ENCODE measurements at places on chromosomes 7 and 10.
A peak's percentile ranks its signal among the peaks of the same experiment; 100 is the strongest.

DNA sequence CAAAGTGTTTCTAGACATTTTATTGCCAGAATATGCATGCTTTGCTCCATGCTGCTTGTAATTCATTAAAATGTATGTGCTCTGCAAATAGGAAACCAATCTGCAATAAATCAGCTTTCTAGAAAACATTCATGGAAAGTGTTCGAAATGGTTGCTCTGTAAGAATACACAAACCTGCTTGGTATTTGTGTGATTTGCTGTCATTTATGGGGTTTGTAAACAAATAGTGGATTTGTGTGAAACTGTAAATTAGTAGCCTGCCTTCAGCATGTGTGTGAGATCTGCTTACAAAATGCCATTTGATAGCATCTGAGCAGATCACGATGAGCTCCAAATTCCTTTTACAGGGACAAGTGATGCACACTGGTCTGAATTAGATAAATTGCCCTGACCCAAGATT lies 219.0 kb upstream of the CSTF2T start:
- DNase-seq = no peak

DNA sequence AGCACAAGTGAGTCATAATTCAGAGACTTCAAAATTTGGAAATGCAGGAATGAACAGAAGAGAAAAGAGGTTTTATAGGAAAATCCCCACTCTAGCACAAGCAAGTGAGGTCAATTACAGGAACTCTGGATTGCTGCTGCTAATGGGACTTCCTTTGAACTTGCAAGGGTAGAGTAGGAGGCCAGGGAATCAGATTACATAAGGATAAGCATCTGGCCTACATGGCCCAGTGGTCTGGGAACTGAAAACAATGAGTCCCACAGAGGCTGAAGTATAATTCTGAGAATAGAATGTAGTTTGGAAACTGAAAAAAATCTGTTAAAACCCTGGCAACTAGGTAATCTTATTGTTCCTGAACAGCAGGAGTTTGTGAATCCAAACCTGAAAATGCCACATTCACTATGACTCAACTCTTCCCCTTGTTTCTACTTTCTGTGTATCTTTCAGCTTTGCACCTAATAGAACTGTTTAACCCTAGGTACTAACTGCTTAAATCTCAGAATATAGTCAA lies 66.5 kb downstream of the CTNNA3 start:
- no peak for DNase-seq

GRCh38 chr10:63391812-63392211 lies 74.0 kb downstream of the JMJD1C start:
- no peak for DNase-seq

DNA sequence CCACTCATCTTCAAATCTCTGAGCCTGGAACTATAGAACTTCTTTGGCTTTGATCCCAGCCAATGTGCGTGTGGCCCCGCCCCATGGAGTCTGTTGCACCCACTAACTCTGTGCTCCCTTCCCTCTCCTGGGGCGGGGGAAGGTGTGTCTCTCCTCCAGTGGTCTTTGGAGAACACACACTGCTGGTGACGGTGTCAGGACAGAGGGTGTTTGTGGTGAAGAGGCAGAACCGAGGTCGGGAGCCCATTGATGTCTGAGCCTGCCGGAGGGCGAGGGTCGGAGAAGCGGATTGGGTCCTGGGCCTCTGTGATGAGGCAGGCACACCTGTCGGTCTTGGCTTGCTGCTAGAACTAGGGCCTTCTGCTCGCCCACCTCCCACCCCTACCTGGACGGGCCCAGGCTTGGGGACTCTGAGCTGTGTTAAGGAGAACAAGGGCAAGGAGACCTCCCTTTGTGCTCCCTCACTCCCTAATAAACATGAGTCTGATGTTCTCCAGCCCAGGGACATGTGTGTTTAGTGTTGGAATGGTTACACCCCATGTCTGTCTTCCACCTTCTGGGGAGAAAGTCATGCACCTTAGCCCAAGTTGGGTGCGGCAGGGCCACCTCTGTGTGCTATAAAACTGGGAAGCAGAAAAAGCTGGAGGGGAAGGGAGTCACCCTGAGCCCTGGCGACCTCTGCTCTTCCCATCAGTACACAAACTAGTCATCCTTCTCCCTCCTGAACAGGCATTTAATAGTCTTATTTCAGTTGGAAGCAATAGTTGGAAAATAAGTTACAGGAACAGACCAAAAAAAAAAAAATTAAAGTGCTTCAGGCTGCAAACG lies 4.6 kb downstream of the TRAPPC14 start:
- no peak for DNase-seq

- DNase-seq = no peak
These were observed 1.2 kb upstream of the TBRG4 start for GRCh38 chr7:45112648-45113047.

DNA sequence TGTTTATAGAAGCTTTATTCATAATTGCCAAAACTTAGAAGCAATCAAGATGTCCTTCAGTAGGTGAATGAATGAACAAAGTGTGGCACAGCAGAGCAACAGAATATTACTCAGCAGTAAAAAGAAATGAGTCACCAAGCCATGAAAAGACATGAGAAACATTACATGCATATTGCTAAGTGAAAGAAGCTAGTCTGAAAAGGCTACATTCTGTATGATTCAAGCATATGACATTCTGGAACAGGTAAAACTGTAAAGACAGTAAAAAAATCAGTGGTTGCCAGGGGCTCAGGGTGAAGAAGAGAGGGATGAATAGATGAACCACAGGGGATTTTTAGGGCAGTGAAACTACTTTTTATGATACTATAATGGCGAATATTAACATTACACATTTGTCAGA lies 80.9 kb upstream of the APBB1IP start:
- DNase-seq = no peak

- no peak for DNase-seq
These were observed 72.7 kb upstream of the ASAH2 start for GRCh38 chr10:50324046-50324445.

DNA sequence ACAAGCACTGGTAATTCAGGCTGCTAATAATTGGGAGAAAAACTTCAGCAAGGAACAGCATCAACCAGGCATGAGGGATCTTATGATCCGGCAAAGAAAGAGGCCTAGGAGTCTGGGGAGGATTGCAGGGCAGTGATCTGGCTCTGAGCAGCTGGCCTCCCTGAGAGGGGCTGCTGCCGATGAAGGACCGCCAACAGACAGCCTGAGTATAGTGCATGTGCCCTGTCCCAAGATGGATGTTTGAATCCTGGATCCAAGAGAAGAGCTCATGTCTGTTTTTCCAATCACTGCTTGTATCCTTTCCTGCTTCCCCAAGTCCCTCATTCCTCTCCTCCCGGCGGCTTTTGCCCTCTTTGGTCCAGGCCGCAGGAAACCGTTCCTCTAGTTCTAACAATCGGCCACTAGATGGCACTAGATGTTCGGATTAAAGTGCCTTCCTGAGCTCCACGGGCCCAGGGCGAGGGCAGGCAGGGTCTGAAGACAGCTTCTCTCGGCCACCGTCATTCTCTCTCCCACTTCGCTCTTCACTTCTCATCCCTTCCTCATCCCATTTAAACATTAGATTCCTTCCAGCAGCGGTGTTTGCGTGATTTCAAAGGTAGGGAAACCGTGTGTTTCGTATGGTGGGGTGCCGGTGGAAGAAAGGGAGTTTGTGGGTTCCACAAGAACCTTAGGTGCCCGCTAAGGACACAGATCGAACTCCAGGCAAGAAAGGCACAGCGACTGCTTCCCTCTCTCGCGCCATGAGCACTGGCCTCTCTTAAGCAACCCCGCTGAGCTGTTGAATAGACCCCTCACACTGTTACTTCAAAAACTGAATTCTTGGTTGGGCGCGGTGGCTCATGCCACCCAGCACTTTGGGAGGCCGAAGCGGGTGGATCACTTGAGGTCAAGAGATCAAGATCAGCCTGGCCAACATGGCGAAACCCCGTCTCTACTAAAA lies 82.4 kb downstream of the ADCYAP1R1 start:
- no peak for DNase-seq

- no peak for DNase-seq
These were observed 65.6 kb upstream of the DUSP5 start for GRCh38 chr10:110432084-110432483.

DNA sequence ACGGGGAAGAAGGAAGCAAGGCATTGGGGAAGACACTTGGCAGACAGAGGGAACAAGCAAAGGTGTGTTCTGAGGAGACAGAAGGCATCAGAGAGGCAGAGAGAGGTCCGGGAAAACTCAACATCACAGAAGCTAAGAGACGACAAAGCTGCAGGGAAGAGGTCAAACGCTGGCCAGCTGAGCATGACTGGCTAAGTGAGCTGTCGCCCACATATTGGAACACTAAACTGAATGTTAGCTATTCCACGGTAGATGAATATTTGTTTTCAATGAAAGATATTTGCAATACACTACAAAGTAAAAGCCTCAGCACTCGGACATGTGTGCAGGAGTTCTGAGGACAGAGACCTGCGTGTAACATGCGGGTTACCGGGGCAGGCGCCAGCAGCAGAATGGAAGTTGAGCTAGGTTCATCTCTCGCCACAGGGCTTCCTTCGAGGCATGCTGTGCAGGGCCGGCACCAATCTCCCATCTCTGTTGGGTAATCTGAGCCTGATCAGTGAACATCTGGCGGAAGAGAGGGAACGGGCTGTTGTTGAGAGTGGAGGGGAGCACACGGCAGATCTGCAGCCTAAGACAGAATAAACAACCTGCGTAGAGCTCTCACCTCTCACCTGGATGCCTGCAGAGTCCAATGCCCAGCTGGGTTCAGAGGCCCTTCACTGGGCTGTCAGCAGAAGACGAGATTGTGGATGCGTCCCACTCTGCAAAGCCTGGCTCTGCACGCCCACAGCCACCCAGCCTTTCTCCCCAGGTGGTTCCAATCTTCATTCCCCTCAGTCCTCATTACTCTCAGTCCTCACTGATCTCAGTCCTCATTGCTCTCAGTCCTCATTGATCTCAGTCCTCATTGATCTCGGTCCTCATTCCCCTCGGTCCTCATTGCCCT lies 35.9 kb downstream of the INSIG1 start:
- DNase-seq = no peak

GRCh38 chr7:121369462-121369861 lies 26.6 kb downstream of the FAM3C start:
- DNase-seq = no peak

- no peak for DNase-seq
These were observed 4.9 kb upstream of the SRRM3 start for GRCh38 chr7:76196786-76197185.

GRCh38 chr10:128150045-128150493 lies 23.8 kb upstream of the MKI67 start:
- DNase-seq = peak; percentile 44

DNA sequence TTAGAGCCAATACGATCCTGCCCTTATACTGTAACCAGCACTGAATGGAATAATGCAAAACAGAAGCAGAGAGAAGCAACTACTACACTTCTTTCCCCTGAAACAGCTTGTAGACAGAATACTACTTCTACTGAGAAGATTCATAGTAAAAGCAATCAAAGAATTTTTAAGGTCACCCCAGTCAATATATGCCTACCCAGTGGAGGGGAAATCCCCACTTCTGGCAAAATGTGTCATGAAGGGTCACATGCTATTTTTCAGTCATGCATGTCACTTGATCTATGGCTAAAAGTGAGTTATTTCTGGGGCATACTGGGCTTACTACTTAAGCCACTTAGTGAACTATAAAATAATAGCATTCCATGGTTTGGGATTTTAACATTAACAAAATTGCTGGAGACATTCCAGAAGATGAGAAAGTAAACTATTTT lies 25.6 kb downstream of the IRF5 start:
- no peak for DNase-seq

- no peak for DNase-seq
These were observed 144.8 kb downstream of the MYOF start for GRCh38 chr10:93337309-93337721.

- no peak for DNase-seq
These were observed 18.3 kb upstream of the BHLHA15 start for GRCh38 chr7:98192781-98193457.

Data from stimulated activated CD8-positive, alpha-beta memory T cell treated with anti-CD3 and anti-CD28 coated beads, Interleukin-15, amount 100 ng/mL, for 1 hour (primary cell).